ENCODE measurements at places on chromosomes 7 and 10.

DNA sequence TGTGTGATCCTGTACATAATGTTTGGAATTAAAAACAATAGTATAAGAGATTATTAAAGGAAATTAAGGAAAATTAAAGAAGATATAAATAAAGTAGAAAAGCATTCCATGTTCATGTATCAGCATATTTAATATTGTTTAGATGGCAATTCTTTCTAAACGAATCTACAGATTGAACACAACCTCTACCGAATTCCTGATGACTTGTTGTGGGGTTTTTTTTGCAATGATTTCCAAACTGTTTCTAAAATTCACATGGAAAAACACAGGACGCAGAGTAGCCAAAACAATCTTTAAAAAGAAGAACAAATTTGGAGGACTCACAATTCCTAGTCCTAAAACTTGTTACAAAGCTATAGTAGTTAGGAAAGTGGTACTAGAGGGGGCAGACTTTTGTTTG is 573.4 kb upstream of the IGFBP3 start:
- no peak for DNase-seq

GRCh38 chr10:34109495-34109894 is 705.6 kb downstream of the PARD3 start:
- DNase-seq, result no peak

DNA sequence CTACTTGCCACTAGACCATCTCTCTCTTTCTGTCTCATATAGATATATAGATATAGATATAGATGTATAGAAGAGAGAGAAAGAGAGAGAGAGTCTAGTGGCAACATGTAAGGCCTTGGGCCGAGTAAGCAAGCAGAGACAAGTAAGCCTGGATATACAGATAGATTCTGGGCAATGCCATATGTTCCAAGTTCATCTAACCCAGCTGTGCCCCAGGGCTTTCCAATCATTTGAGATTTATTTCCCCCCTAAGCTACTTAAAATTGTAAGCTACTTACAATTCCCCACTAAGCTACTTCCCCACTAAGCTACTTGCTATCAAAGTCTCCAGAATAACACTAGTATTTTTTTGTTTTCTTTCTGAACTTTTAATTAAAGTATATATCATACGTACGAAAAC is 1094.1 kb downstream of the DNAJB9 start:
- DNase-seq, result no peak

DNA sequence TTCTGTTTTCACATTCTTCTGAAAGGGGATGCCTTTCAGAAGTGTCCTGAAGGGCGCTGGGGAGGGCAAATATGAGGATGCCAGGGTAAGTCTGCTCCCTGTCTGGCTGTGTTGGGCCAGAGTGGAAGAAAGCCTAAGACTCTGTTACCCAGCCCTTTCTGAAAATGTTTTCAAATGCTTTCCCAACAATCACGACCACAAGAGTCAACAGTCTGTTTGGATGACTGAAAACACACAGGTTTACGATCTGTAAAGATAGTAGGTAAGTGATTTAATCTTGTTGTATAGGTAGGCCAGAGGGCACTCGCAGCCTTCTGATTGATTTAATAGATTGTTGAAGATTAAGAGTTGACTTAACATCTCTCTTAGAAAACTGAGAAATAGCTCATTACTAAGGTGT is 13.2 kb downstream of the SGPL1 start:
- DNase-seq, result no peak

DNA sequence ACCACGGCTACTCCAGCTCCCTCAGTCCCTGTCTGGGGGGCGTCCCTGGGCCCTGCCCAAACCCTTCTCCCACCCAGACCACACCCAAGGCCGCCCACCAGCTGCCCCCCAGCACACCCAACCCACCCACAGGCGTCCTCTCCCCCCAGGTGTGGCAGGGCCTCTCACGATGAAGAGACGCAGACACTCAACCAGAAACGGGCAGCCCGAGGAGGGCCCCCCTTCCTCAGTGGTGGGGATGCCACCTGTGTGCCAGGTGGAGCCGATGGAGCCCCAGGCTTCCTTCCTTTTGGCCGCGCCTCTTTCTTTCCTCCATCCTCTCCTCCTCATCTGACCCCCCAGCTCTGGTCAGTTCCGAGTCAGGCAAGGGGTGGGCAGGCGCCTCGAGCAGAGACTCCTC is 28.7 kb downstream of the ADGRA1 start:
- no peak for DNase-seq

- DNase-seq, result peak; percentile 49
These were observed 604.1 kb downstream of the GALNT17 start for GRCh38 chr7:71735961-71736556.

DNA sequence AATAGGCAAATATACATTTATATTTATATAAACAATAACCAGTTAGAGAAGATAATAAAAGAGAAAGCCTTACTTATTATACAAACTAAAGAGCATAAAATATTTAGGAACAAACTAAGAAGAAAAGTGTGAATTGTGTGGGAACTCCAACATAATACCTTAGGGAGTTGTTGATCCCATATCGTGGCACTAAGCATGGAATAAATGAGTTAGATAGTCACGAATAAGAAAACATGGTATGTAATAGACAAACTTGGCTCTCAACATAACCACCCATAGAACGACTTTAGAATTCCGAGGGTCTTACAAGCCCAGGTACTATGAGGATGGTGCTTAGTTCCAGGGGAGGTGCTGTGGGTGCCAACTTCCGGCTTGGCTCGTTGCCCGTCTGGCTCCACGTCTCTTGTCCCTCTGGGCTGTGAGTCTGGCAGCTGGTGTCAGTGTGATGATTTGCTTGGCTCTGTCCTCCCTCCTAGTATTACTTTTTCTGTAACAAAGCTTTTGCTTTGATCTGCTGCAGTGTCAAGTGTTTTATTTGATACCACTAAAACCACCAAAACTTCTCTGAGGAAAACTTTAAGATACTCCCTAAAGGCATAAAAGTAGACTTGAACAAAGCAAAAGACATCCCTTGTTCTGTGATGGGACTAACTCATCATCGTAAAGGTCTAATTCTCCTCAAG is 9.5 kb upstream of the RBM20 start:
- no peak for DNase-seq

- no peak for DNase-seq
These were observed 134.5 kb upstream of the RET start for GRCh38 chr10:42942279-42942950.

- no peak for DNase-seq
These were observed 987.3 kb downstream of the GRID1 start for GRCh38 chr10:85379338-85379737.

DNA sequence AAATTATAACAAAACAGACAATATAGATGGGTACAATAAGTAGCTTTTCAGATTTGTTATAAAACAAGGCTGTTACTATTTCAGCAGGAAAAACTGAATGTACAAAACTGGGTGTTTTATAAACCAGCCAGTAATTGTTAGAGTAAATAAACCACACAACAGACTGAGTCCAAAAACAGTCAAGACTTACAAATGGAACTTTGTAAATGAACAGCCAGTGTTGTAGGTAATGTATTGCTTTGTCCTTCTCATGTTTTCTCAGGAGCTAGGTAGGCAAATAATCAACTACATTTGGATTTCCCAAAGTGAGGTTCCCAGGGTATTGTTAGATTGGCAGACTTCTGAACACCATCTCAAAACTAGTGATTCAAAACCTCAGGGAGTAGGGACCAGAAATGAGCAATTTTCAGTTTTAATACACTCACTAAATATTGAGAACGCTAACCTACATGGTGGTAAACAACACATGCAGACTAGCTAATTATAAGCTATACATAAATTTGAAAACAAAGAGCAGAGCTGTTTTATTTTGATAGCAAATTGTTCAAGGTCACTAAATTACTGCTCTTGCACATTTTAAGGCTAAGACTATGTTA is 36.2 kb downstream of the HERPUD2 start:
- no peak for DNase-seq

DNA sequence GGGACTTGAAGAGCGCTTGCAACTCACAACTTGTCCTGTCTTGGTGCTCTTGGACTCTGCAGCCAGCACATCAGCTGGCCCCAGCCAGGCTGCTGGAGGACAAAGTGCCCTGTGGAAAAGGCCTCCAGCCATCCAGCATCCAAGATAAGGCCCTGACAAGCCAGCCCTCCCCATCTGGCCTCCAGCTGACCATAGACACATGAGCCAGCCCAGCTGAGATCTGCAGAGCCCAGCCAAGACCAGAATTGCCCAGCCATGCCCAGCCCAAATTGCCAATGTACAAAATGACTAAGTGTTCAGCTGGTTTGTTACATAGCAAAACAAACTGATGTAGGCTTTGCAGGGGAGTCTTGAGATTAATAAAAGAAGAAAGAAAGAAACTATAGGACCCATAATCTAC is 36.0 kb upstream of the FRMD4A start:
- DNase-seq, result no peak

DNA sequence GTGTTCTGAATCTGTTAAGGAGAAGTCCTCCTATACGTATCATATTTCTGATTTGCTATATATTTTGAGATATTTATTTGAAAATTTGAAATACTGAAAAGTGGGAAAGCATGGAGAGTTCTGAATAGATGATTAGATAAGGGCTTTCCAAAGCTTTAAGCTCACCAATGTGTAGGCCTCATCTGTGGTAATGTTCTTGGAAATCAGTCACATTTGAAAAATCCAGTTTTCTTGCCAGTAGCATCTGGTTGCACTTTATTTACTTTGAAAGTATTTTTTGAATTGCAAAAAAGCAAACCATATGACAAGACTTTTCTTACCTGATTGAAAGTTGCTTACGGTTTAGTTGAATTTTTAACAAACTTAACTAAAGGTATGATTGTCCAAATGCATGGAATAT is 21.7 kb downstream of the ADD3 start:
- no peak for DNase-seq

DNA sequence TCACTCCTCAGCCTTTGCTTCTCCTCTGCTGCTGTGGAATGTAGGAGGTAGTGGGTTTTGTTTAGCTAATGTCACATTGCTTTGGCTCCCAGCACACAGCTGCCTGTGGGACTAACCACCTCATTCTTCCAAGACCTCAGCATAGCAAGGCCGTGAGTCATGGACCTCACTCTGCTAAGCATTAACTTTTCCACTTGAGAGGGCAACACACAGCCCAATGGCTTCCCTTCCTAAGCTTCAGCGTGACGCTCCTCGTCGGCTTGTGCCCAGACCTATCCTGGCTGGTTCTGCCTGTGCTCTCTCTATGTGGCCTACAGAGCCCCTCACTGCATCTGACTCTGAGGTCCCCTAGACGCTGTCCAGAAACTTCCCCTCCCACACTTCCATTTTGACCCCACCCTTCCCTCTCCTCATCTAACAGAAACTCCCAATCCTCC is 23.3 kb downstream of the MYOF start:
- no peak for DNase-seq

DNA sequence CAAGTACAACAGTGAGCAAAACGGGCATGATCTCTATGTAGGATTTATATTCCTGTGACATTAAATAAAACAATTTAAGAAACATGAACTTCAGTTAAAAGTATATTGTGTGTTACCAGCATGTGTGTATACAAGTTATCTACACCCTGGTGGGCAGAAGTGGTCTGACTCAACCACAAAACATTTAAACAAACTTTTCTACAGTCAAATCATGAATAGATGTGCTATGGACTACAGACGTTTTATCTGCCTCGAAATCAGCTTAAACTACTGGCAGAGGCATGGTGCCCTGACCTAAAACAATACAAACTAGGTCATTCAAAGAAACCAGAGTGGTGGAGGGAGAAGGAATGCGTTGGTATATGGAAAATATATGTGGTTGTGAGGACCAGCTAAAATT is 3.6 kb downstream of the ARL3 start:
- no peak for DNase-seq

GRCh38 chr7:36336390-36336789 is 53.3 kb upstream of the ANLN start:
- DNase-seq, result no peak

GRCh38 chr10:103882285-103883007 is 27.1 kb upstream of the SH3PXD2A start:
- no peak for DNase-seq

DNA sequence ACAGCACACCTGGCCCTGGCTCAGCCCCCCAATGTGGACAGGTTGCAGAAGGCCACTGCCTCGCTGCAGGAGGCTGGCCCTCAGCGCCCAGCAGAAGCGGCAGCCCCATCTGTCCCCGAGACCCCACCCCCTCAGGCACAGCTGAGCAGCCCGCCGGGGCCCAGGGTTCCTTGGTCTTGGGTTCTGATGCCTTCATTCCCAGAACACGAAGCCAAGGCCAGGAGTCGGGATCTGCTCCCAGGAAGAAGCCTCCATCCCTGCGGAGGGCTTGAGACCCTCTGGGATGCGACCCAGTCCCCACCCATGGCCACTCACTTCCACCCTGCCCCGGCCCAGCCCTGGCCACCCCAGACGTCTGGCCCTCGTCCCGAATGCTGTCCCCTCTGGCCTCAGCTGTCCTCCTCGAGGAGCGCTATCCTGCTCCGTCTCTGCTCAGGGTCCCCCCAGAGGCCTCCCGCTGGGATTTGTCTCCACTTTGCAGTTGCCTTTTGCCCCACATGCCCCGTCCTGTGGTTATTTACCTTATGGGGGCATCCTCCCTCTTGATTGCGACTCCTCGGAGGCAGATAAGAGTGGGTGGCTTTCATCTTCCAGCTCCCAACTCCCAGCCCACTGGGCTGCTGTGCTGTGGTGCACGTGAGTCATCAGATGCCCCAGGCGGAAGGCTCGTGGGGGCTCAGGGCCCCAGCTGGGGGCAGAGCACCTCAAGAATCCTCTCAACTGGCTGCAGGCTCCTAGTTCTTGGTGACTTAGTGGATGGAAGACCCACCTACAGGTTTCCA is 97.5 kb downstream of the MKI67 start:
- no peak for DNase-seq

- DNase-seq, result no peak
These were observed 25.8 kb downstream of the TMEM120A start for GRCh38 chr7:75968561-75969001.

DNA sequence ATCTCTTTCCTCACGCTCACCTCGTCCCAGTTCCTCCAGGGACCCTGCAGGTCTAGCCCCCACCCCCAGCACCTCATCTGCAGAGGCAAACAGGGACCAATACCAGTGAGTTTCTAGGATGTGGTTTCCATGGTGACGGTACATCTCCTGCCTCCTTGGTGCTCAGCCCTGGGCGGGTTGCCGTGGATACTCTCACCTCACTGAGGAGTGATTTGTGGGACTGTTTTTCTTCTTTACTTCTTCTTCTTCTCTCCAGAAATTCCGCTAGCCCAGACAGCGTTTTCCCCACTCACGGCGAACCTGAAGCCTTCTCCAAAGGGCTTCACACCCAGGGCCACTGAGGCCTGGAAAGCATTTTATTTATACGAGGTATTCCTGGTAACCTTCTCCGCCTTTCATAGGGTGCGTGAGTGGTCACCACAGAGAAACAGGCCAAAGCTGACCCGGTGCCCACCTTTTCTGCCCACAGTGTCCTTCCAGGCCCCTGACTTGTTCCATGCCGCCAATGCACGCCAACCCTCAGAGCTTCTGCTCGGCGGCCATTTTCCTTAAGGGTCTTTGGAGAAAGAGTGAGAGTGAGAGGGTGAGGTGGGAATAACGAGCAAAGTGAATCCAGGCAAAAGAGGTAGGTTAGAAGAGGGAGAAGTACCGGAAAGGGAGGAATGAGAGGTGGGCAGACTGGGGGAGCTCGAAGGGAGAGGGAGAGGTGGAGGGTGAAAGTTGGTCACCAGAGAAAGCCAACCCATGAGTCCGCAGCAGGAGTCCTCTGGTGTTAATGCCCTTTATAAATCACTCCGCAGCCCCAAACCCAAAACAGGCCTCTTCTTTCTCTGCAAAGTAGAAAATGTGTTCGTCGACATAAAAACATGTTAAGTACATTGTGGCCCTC is 15.5 kb downstream of the FAM241B start:
- no peak for DNase-seq

GRCh38 chr10:119241066-119241465 is 33.7 kb downstream of the GRK5 start:
- DNase-seq, result no peak

GRCh38 chr10:18321371-18321770 is 181.1 kb downstream of the CACNB2 start:
- DNase-seq, result no peak
